ENCODE measurements at places on chromosomes 12 and 14.

DNA sequence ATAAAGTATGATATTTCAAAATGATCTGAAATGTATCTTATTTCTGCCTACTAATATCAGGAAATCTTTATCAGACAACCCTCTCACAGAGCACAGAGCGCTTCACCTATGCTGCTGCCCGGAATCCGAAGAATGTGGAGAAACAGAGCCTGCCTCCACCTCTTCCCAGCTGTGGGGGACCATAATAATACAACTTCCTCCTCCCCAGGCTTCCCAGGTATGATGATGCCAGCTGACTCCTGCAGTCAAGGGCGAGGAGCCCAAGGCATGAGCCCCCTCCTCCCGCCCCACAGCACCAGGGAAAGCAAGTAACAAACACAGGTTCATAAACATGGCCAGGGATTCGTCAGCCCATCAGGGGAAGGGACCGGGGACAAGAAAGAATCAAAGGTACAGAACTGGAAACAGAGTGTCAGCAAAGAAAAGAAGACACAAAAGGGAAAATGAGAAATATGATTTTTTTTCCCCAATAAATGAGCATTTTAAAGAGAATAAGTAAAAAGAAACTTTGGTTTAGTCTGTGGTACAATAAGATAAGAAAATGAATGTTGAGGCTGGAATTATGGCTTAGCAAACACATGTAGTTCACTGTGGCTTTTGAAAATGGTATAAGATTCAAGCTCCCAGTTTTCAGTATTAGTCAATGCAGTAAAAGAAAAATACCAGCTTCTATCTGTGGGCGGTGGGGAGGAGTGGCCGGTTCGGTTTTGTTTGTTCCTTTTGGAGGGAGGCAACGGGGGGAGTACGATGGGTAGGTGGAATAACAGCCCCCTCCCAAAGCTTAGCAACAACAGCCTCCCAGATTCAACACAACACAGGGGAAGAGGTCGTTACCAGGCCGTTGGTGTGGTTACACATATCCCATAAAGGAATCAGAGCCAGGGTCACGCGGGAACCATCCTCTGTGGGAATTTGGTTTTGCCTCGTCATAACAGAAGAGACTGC lies 68.3 kb downstream of the SETD3 start:
- DNase-seq, result no peak

DNA sequence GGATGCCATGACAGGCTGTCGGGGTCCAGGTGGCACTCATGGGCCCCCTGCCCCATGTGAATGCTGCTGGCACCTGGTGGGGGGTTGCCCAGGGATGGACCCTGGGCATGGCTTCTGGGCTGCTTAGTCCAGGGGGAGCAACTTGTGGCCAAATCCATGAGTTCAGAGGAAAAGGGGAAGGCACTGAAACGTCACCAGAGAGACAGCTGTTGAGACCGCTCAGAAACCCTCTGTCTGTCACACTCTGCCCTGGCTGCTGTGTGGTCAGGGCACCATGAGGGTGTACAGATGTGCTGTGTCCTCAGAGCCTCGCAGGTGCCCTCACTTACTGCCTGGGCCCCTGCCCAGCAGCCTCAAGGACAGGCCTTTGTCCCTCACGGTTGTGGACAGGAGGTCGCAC lies 9.4 kb downstream of the CLBA1 start:
- DNase-seq, result no peak

DNA sequence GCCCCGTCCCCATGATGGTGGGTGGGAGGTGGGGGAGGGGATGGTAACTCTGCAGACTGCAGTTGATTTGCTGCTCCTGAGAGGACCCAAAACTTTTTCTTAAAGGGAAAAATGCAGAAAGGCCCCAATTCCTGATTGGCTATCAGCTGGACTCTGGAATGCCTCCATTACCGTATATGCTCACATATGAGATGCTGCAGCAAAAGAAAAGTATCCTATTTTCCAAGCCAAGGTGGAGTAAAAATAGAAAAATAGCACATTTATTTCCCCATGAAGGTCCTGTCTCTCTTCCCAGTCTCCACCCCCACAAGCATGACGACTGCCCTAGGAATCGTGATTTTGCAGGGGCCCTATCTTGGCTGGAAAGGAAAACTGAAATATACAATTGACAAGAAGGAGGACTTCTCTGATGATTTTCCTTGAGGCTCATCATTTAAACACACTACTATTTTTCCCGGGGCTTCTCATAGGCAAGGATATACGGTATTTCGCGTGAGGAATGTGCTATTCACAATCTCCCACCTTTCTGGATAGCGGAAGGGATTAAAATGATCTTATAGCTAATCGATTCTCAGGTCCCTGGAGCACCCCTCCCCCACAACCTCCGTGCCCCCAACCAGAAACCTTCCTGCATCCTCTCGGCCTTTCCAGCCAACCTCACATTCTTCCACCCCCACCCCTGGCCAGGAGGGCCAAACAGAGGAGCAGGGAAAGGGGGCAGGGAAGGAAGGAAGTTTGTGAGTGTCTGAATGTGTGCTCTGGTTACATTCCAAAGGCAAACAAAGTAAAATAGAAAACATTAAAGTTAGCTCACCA lies 138.9 kb upstream of the CCND2 start:
- DNase-seq, result no peak

GRCh38 chr12:94145191-94145983 lies 3.0 kb upstream of the PLXNC1 start:
- DNase-seq, result no peak

DNA sequence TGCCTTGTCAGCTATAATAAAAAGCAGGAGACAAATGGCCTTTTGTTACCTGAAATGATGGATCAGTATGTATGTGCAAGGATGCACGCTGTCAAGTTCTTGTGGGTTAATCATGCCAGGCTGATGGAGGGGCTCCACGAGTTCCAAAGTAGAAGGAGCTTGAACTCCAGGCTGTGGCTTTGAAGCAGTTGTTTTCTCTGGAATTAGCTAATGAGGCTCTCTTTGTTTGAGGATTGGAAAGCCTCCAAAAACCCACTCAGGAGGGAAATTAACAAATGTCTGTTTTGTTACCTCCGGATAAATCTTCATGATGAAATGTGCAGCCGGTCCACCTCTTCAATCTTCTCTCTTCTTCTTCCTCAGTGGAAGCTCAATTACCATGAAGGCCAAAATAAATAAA lies 605.5 kb downstream of the DIO2 start:
- DNase-seq, result no peak

DNA sequence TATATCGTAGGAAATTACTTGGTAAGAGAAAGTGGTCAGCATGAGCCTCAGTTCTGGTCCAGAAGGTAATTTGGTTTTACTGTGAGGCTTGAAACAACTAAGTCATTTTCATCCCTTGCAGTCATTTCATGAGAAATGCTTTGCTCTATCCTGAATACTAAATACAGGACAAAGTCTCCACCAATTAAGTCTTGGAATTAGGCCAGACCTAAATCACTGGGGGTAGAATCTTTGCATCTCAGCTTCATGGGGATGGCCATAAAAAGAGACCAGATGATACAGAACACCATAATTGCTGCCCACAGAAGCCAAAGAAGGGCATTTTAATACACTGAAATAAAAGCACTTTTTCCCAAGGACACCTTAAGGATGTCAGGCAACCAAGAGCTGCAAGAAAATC lies 277.9 kb upstream of the DCN start:
- no peak for DNase-seq

DNA sequence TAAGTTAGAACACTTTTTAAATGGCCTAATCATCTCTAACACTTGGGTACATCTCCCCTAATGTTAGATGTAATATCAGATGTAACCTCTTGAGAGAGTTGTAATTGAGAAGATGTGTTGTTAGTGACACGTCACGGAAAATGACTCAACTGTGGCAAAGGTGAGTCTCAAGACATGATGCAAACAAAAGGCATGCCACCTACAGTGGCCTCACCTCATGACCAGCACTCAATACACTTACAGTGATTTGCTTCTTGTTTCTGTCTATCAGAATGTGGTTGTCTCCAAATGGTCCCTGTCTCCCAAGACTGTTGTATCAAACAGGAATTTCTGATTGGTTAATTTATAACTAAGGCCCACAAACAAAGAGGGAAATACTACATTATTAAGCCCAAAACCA lies 91.2 kb downstream of the SLC25A21 start:
- DNase-seq, result no peak

GRCh38 chr14:20179880-20180279 lies 10.8 kb upstream of the OR11G2 start:
- no peak for DNase-seq

GRCh38 chr14:34038358-34039057 lies 87.6 kb upstream of the EGLN3 start:
- DNase-seq, result no peak

All from effector memory CD4-positive, alpha-beta T cell (primary cell).